ENCODE measurements at places on chromosomes 5 and 9. TPM values are rescaled to one million over a fixed set of nuclear protein-coding genes. Genes with fewer than 3 reads are reported as not detected.
A peak's percentile ranks its signal among the peaks of the same experiment; 100 is the strongest.

GRCh38 chr9:132381966-132382541 is 24.6 kb downstream of the TTF1 start:
- no peak for DNase-seq
- H3K4me3 ChIP-seq: no peak overlapping the region
- H3K36me3 ChIP-seq: no peaks in the 10 kb centered on the region
- peak overlapping the region; percentile 30 for H3K27ac ChIP-seq

DNA sequence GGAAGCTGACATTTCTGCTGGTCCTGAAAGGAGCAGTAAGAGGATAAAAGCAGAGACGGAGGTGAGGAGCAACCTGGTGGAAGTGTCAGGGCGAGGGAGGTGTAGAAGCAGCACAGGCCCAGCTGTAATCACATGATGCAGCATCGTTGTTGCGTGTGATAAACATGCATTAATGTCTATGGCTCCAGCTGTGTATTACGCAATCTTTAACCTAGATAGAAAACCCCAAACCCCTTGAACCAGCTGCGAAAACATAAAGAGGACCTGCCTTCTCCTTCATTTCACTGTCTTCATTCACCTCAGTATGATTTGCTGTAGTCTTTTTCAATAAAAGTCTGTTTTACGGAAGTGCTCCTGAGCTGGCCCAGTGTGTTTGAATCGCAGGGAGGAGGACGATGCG is 162.9 kb downstream of the NTRK2 start:
- H3K27ac ChIP-seq: no peak overlapping the region
- H3K27me3 ChIP-seq: no peaks in the 10 kb centered on the region
- no peaks in the 10 kb centered on the region for H3K36me3 ChIP-seq
- no peaks in the 10 kb centered on the region for H3K4me1 ChIP-seq
- no peak overlapping the region for H3K4me3 ChIP-seq

- H3K36me3 ChIP-seq: no peaks in the 10 kb centered on the region
- H3K4me1 ChIP-seq: no peaks in the 10 kb centered on the region
- no peaks in the 10 kb centered on the region for H3K27me3 ChIP-seq
- no peak overlapping the region for H3K27ac ChIP-seq
- no peak overlapping the region for H3K4me3 ChIP-seq
- DNase-seq: no peak
These were observed 13.9 kb downstream of the ZCCHC9 start for GRCh38 chr5:81315336-81315735.

DNA sequence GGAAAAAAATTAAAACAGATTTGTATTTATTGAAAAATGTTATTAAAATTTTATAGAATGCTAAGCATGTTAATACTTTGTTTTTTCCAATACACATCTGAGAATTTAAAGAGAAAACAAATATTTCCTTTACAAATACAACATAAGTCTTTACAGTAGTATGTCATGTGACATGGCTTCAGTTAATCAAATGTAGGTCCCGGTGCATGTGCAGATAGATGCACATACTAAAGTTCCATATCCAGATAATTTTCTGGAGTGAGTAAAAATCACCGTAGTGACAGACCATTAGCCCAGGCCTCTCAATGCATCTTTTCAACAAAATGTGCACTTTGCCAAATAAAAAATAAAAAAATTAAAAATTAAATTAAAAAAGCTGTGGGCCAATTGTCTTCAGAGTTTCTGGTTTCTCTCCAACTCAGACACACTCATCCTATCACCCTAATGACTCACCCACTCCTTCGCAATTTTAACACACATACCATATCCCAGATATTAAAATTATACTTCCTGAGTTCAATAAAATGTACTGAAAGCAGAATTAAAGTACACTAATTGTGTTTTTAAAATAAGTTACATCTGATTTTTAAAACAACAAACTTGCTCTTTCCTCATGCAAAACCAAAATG is 508.1 kb downstream of the NR2F1-AS1 start:
- no peak for DNase-seq
- no peaks in the 10 kb centered on the region for H3K36me3 ChIP-seq
- no peak overlapping the region for H3K27ac ChIP-seq
- H3K4me1 ChIP-seq: no peaks in the 10 kb centered on the region

DNA sequence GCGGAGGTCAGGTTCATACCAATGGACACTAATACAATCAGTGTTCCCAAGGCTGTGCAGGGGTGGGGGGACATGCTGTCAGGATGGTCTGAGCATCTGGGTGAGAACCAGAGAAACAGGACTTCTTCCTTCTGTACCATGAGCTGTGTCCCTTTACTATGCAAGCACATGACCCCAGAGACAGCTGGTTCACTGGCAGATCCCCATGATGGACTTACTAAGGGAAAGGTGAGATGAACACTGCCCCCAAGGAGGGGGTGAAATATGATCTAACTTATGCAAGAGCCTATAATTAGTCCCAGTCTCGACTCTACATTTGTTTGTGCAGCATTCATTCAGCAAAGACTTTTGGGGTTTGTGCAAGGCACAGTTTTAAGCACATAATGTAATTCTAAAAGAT is 91.4 kb downstream of the LIFR start:
- peaks cover 58% of the 10 kb centered on the region for H3K4me1 ChIP-seq
- no peaks in the 10 kb centered on the region for H3K27me3 ChIP-seq
- DNase-seq: no peak
- H3K4me3 ChIP-seq: no peak overlapping the region

- no peak overlapping the region for H3K27ac ChIP-seq
- H3K36me3 ChIP-seq: no peaks in the 10 kb centered on the region
- H3K4me1 ChIP-seq: no peaks in the 10 kb centered on the region
- no peak overlapping the region for H3K4me3 ChIP-seq
- H3K27me3 ChIP-seq: no peaks in the 10 kb centered on the region
These were observed 59.6 kb downstream of the BARX1 start for GRCh38 chr9:93895535-93895934.

DNA sequence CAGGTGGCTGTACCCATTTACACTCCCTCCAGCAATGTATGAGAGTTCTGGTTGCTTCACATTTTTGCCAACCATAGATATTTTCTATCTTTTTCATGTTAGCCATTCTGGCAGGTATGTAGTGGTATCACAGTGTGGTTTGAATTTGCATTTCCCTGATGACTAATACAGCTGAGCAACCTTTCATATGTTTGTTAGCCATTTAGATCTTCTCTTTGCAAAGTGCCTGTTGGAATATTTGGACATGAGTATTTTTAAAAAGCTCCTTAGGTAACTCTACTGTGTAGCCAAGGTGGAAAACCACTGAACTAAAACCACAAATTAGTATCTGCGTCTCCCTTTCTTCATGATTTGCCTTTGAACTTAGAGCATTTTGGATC is 31.9 kb downstream of the IRF1 start:
- no peak for DNase-seq
- H3K4me3 ChIP-seq: no peak overlapping the region
- H3K36me3 ChIP-seq: no peaks in the 10 kb centered on the region

- H3K27me3 ChIP-seq: no peaks in the 10 kb centered on the region
- no peak overlapping the region for H3K27ac ChIP-seq
- H3K4me1 ChIP-seq: no peaks in the 10 kb centered on the region
- no peaks in the 10 kb centered on the region for H3K36me3 ChIP-seq
These were observed 154.6 kb downstream of the IZUMO3 start for GRCh38 chr9:24391095-24391494.

DNA sequence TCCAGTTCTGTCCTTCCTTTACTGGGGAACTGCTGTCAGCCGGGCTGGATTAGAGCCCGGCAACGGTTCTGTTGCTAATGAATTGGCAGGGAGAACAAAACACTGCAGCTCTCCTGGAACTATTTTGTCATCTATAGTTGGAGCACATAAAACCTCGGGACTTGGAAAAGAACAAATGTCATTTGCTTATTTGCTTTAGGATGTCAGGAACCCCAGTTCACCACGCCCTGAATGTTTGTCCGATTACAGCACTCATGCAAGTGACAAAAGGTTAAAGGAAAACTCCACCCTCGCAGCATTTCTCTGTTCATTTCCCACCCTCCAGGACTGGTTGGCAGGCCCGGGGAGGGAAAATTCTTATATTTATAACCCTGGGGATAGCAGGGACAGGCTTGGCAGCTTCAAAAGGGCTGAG is 66.4 kb upstream of the PLPP1 start:
- H3K27me3 ChIP-seq: no peaks in the 10 kb centered on the region
- peak overlapping the region; percentile 10 for H3K27ac ChIP-seq
- DNase-seq: peak; percentile 66
- no peaks in the 10 kb centered on the region for H3K36me3 ChIP-seq
- peaks cover 33% of the 10 kb centered on the region for H3K4me1 ChIP-seq

DNA sequence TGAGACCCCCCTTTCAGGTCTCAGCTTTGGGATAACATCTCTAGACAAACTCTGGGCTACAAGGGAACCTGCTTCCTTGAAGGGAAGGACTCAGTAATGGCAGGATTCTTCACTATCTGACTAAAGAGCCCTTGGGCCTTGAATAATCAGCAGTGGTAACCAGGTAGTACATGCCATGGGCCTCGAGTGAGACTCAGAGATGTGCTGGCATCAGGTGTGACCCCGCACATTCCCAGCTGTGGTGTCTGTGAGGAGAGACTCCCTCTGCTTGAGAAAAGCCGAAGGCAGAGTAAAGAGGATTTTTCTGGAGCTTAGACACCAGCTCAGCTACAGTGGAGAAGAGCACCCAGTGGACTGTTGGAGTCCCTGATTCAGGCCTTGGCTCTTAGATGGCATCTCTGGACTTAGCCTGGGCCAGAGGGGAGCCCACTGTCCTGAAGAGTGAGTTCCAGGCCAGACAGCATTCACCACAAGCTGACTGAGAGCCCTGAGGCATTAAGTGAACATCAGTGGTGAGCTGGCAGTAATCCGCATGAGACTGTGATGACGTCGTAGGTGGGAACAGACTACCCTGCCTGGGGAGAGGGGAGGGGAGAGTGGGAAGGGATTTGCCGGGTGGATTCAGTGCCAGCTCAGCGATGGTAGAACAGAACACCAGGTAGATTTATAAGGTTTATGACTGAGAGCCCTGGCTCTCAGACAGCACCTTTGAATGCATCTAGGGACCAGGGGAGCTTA is 5.3 kb upstream of the ZNF782 start:
- H3K27me3 ChIP-seq: no peaks in the 10 kb centered on the region
- H3K4me3 ChIP-seq: no peak overlapping the region
- no peak overlapping the region for H3K27ac ChIP-seq
- H3K36me3 ChIP-seq: no peaks in the 10 kb centered on the region

GRCh38 chr5:132093271-132093670 is 19.7 kb downstream of the CSF2 start:
- H3K27me3 ChIP-seq: no peaks in the 10 kb centered on the region
- H3K36me3 ChIP-seq: no peaks in the 10 kb centered on the region
- H3K27ac ChIP-seq: no peak overlapping the region
- H3K4me1 ChIP-seq: no peaks in the 10 kb centered on the region
- H3K4me3 ChIP-seq: no peak overlapping the region

- no peaks in the 10 kb centered on the region for H3K36me3 ChIP-seq
- no peaks in the 10 kb centered on the region for H3K4me1 ChIP-seq
- no peaks in the 10 kb centered on the region for H3K27me3 ChIP-seq
- no peak overlapping the region for H3K4me3 ChIP-seq
These were observed 291.2 kb downstream of the CDH10 start for GRCh38 chr5:24353611-24354010.

DNA sequence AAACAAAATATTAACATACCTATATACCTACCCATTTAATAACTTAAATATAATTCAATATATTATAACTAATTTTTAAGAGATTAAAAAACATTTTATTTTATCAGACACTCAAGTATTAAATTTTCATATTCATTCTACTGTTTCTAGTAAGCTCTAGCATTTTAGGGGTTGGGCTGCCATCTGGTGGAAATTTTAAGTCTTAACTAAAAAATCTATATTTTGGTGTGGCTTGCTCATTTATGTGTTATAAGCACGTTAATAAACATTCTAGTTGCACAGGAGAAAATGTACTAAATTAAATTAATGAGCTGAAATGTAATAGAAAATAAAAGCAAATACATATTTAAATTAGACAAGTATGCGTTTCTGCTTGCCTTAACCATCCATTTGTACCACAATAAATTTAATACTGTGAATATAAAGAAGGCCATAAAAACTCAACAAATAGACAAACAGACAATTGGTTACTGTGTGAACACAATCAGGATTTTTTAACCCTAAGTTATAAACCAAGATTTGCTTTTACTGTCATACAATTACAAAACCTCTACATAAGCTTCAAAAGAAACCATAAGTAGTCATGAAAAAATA is 1728.3 kb upstream of the CDH9 start:
- no peaks in the 10 kb centered on the region for H3K27me3 ChIP-seq
- H3K36me3 ChIP-seq: no peaks in the 10 kb centered on the region

GRCh38 chr9:120846906-120847305 is 4.2 kb upstream of the PSMD5 start:
- no peak overlapping the region for H3K4me3 ChIP-seq
- H3K27me3 ChIP-seq: no peaks in the 10 kb centered on the region
- no peaks in the 10 kb centered on the region for H3K36me3 ChIP-seq
- H3K4me1 ChIP-seq: peaks cover 5% of the 10 kb centered on the region

DNA sequence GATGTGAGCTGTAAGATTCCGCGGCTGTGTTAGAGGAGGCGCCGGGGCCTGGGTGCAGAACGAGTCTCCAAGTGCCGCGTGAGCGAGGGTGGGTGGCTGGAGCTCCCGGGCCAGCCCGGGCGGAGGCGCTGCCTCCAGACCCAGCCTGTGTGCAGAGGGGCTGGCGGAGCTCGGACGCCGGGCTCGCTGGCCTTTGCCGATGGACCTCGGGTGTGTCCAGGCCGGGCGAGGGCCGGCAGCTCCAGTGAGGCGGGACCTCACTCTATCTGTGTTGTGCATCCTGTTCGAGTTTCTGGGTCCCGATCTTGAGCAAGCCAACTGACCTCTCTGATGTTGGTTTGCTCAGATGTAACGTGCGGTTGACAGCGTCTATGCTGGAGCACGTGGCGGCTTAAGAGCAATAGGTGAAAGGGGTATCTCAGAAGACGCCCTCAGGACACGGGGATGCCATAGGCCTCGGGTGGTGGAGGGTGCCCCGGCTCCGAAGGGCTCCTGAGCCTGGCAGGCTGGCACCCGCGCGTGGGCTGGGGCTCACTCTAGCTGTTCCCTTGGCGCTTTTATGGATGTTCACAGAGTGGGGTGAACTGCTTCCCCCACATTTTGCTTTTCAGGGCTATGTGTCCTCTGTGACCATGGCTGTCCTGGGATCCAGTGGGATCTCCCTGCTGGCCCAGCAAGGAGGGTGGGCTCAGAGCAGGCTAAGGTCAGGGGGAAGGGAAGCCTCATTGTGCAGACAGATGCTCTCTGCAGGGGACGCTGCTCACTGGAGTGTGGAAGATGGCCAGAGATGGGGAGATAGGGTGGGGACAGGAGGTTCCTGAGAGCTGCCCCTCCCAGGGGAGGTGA is 69.8 kb downstream of the MRPL36 start:
- no peak overlapping the region for H3K4me3 ChIP-seq
- H3K27me3 ChIP-seq: no peaks in the 10 kb centered on the region
- H3K27ac ChIP-seq: no peak overlapping the region
- DNase-seq: peak; percentile 8

GRCh38 chr5:172777881-172778814 is 7.2 kb upstream of the DUSP1 start:
- H3K27ac ChIP-seq: peak overlapping the region; percentile 45
- no peaks in the 10 kb centered on the region for H3K27me3 ChIP-seq
- H3K4me3 ChIP-seq: no peak overlapping the region
- no peaks in the 10 kb centered on the region for H3K36me3 ChIP-seq
- peaks cover 24% of the 10 kb centered on the region for H3K4me1 ChIP-seq

Gene IQGAP2
- 33.5 TPM for total RNA-seq

Gene CCL21
- total RNA-seq: 1.7 TPM

Gene BHMT2
- 10.1 TPM for total RNA-seq

Gene PCDHGA6
- 9.7 TPM for total RNA-seq

Gene PCDHGA2
- total RNA-seq: 19.4 TPM

Gene HRH2
- 1.4 TPM for total RNA-seq

Gene LMAN2
- 355 TPM for total RNA-seq

Gene NUTM2G
- total RNA-seq: 1.3 TPM

Gene SLC4A9
- total RNA-seq: 0.81 TPM

Gene KIF24
- 18.3 TPM for total RNA-seq

Gene CLIC3
- 1.9 TPM for total RNA-seq

Gene ATP6V0E1
- 124 TPM for total RNA-seq

Gene SPATA31A3
- total RNA-seq: 1.9 TPM

Gene ARSI
- total RNA-seq: 0.79 TPM

Gene DRD1
- 0.08 TPM for total RNA-seq

Measured in testis (tissue), 5 donors.